ENCODE measurements at places on chromosomes 1 and 21.

DNA sequence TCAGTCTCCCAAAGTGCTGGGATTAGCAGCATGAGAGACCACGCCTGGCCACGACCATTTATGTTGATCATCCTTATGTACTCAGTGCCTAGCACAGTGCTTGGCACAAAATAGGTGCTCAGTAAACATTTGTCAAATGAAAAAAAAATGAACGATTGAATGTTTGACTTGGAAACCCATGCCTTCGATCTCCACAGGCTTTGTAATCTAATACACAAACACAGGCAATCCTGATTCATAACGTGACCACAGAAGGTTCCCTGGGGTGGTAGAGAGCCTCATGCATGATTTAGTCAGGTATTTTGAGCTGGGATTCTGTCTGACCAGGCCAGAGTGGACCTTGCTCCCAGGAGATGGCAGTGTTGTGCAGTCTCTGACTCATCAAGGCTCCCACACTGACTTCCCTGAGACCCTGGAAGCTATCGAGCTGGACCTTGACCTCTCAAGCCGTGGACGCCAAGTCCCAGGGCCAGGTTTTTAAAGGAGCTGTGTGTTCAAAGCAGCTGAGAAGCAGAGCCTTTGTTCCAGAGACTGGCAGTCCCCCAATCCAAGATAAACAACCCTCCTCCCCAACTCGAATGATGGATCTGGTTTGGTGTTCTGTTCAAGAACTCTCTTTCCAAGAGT lies 81.1 kb downstream of the PGM1 start:
- no peak for DNase-seq

DNA sequence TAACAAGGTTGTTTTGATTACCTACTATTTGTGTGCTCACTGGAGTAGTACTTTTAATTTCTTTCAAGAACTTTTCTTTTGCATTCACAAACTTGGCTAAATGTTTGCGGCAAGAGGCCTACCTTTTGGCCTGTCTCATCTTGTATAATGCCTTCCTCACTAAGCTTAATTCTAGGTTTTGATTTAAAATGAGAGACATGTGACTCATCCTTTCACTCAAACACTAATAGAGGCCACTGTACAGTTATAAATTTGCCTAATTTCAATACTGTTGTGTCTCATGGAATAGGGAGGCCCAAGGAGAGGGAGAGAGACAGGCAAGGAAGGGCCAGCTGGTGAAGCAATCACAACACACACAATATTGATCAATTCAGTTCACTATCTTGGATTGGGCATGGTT lies 66.1 kb downstream of the ZNF644 start:
- DNase-seq = no peak

GRCh38 chr1:16398371-16398953 lies 31.4 kb downstream of the SZRD1 start:
- DNase-seq = no peak

DNA sequence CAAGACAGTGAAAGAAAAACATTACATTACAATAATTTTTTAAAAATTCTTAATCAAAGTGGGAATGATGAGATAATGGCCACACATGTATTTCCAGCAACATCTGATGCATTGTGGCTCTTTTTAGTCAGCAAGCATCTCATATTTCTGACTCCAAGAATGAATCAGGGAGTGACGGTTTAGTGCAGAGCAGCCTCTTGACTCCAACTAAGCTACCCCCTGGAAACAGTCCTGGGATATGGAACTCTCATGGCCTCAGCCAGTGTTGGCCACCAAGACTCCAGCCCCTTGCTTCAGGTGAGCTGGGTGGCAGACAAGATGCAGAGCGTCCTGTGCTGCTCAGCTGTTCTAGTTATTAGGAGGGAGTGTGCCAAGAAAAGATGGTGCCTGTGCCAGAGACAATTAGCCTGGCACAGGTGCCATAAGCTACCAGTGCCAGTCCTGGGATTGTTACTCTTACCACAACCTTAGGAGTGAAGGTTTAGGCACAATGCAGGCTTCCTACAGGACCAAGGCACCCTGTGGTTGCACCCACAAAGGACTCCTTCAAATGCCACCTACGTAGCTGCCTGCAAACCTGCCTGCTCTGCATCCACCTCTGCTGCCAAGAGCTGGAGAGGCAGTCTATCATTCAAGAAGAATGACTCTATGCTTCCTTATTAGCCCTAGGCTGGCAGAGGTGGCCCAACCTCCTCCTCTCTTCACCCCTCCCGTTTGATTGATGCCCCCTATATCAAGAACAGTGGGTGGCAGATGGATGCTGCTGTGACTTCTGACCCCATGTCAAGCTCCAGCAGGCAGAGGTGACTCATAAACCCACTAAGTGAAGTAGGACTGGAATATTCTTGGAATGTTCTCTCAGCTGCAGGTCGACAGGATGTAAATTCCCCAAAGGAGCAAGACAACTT lies 6.0 kb upstream of the SEC16B start:
- no peak for DNase-seq

DNA sequence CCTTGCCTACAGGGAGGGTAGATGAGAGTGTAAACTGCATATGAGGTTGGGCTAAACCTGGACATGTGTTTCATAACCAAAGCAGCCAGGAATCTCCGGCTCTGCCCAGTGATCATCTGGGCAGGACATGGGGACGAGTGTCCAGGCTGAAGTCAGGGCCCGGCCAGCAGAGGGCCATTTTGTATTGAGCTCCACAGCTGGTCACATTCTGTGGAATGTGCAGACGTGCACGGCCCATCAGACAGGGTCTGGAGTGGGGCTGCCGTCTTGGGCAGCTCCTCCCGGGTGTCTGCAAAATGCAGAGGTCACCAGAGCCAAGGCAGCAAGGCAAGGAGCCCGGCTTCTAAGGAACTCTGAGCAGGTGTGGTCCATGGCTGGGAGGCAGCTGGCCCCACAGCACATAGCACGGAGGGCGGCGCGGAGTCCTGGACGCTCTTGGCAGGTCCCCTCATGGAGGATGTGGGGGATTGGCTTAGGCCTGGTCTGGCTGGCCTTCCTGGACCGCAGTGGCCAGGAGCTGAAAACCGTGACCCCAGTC lies 6.2 kb downstream of the LRRC3 start:
- no peak for DNase-seq

GRCh38 chr1:58576325-58576726 lies 726 bp downstream of the TACSTD2 start:
- DNase-seq = no peak

- DNase-seq = no peak
These were observed 105.0 kb upstream of the UBE2U start for GRCh38 chr1:64098436-64098835.

DNA sequence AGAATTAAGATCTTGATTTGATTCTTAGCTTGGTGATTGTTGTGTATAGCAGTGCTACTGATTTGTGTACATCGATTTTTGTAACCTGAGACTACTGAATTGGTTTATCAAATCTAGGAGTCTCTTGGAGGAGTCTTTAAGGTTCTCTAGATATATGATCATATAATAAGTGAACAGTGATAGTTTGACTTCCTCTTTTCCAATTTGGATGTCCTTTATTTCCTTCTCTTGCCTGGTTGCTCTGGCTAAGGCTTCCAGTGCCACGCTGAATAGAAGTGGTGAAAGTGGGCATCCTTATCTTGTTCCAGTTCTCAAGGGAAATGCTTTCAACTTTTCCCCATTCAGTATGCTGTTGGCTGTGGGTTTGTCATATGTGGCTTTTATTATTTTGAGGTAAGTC lies 61.5 kb upstream of the LYST start:
- DNase-seq = no peak

DNA sequence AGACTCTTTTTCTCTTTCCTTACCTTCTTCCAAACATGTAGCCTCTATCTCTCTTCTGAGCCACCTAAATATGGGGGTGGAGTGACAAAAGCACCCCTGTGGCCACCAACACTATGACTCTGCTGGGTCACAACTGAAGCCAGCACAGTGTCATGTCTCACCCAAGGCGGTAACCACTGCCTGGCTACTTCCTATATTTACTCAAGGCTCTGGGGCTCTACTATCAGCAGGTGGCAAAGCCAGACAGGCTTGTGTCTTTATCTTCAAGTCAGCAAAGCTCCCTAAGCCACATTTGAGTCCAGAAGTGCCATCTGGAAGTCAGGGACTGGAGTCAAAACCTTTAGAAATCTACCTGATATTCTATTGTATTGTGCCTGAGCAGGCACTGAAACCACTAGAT lies 1515.2 kb downstream of the PLA2G4A start:
- DNase-seq = no peak

- DNase-seq = no peak
These were observed 1.7 kb downstream of the PADI3 start for GRCh38 chr1:17250601-17251000.
